ENCODE measurements at places on chromosomes 12 and 14. TPM values are rescaled to one million over a fixed set of nuclear protein-coding genes. Genes with fewer than 3 reads are reported as not detected.
A peak's percentile ranks its signal among the peaks of the same experiment; 100 is the strongest.

Gene RXYLT1
- polyA plus RNA-seq, result 29.6 TPM

DNA sequence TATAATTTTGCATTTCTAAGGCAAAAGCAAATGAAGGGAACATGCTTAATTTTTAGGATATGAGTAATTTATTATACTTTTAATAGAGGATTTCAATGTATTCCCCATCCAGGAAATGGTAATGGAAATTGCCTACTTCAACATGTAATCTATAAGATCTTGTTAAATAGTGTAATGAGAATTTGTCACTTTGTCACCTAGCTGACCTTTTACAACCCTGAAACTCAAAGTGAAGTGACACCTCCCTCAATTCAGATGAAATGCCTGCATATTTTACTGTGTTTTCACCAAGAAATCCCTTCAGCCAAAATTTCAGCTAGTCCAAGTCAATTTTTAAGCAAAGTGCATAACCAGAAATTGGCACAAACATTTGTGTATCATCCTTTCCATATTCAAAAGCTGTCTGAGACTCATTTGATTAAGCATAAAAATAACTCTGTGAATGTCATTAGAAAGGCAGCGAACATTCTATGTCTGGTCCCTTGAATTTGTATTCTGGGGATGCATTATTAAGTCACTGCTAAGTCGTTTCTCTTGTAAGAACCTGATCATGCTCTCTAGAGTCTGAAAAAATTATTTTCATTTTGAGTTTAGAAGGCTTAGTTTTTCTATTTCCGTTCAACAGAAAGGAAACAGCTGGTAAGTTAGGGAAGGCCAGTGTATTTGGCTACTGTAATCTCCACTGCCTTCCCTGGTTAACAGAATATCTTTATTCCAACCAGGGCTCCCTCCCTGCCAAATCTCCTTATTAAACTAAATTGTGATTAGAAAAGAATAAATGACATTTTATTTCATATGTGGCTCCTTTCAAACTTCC is 100.8 kb downstream of the IGF1 start:
- no peak for DNase-seq

GRCh38 chr14:96304956-96305355 is 48.9 kb downstream of the BDKRB1 start:
- DNase-seq, result no peak

DNA sequence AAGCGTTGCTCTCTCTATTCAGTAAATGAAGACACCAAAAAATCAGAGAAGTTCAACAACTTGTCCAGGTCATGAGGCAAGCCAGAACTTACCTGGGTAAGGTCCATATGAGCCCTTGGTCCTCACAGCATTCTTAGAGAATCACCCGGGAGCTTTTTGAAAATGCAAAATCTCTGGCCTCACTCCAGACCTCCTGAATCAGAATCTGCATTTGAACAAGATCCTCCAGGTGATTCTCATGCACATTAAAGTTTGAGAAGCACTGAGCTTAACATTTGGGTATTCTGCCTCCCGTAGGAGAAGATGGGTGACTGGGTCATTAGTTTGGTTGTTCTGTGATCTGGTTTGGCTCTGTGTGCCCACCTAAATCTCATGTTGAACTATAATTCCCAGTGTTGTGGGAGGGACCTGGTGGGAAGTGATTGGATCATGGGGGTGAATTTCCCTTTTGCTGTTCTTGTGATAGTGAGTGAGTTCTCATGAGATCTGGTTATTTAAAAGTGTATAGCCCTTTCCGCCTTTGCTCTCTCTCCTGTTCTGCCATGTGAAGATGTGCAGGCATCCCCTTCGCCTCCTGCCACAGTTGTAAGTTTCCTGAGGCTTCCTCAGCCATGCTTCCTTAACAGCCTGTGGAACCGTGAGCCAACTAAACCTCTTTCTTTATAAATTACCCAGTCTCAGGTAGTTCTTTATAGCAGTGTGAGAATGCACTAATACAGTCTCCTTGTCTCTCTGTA is 221.2 kb downstream of the RAD51B start:
- DNase-seq, result no peak

DNA sequence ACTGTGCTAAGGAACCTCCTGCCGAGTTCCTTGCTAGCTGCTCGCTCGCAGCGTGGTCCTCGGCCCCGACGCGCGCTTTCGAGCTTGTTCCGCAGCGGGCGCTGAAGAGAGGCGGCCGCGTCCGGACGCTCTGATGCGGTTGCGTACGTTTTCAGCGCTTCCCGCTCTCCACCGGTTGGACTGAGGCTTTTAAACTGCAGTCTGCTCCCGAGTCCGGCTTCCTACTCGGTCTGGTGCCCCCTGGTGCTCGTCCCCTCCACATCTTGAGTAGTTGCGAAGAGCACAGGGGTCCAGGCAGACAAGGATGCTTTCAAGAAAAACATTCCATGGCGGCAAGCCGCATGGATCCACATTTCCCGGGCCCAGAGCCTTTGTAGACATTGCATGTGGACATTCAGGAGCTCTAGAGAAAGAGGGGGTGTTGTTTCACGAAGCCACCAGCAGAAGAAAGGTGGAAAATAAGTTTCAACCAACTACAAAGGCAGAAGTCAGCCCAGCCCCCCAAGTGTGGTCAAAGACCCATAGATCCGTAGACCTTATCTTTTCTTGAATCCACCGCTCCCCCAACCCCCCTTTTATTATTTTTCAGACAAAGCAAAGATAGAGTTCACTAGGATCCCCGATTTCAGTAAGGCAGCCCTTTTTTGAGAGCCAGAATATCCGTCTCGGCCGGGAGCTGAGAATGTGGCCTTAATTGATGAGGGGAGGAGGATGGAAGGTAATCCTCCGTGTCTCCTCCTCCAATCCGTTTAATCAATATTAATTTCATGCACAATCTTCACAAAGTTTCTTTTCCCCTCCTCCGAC is 984 bp upstream of the WNK1 start:
- DNase-seq, result peak; percentile 95

Gene ESRRB
- 7.8 TPM for polyA plus RNA-seq

Gene PTPRB
- polyA plus RNA-seq, result 19.5 TPM

GRCh38 chr14:72608391-72609204 is 285.3 kb downstream of the DPF3 start:
- no peak for DNase-seq

DNA sequence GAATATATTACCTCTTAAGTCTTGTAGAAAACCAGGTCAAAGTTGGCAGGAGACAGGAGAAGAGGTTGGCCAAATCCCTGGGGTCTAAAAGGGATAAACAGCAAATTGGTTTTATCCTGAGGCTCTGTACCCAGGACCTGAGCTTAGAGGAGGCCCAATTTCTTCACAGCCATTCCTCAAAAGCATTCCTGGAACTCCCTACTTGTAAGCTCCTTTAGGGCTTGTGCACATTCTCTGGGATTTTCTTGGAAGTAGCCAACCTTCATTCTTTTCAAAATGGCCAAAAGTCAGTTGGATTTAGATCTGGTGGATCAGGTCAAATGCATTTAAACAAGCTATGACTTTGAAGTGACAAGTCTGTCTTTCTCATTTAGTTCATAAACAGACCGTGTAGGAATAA is 152.1 kb upstream of the PLXNC1 start:
- no peak for DNase-seq

Gene TPPP2
- polyA plus RNA-seq, result 4.0 TPM

Gene RIMBP2
- polyA plus RNA-seq, result 23.9 TPM

GRCh38 chr12:107597695-107598410 is 87.7 kb upstream of the PWP1 start:
- DNase-seq, result no peak

GRCh38 chr12:109239179-109239578 is 69.9 kb downstream of the FOXN4 start:
- DNase-seq, result no peak

DNA sequence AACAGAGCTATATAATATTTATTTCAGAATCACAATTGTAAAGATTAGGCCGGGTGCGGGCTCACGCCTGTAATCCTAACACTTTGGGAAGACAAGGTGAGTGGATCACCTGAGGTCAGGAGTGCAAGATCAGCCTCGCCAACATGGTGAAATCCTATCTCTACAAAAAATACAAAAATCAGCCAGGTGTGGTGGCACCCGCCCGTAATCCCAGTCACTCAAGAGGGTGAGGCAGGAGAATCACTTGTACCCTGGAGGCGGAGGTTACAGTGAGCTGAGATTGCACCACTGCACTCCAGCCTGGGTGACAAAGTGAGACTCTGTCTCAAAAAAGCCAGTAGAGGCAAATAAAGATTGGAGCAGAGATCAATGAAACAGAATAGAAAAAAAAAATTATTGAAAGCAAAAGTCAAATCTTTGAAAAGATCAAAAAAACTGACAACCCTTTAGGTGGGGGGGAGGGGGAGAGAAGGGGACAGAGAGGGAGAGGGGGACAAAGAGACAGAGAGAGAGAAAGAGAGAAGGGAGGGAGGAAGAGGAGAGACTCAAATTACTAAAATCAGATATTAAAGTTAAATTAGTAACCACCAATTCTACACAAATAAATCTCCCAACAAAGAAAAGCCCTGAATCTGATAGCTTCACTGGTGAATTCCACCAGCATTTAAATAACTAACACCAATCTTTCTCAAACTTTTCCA is 52.4 kb upstream of the AP4S1 start:
- no peak for DNase-seq

GRCh38 chr12:57835366-57836288 is 10.9 kb downstream of the CTDSP2 start:
- DNase-seq, result no peak

DNA sequence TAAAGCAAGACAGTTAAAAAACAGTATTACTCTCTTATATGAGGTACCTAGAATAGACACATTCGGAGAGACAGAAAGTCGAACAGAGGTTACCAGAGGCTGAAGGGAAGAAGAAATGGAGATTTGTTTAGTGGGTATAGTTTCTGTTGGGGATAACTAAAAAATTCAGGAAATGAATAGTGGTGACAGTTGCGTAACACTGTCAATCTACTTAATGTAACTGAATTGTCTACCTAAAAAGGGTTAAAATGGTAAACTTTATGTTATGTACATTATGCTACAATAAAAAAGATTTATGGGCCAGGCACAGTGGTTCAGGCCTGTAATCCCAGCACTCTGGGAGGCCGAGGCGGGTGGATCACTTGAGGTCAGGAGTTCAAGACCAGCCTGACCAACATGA is 30.6 kb upstream of the SLC6A13 start:
- no peak for DNase-seq

- no peak for DNase-seq
Measured at GRCh38 chr14:72740504-72740961, 153.4 kb downstream of the DPF3 start.
